ENCODE measurements at places on chromosomes 6 and 20.
A peak's percentile ranks its signal among the peaks of the same experiment; 100 is the strongest.

- no peak for DNase-seq
Measured at GRCh38 chr6:126110512-126111270, 124.4 kb downstream of the TRMT11 start.

DNA sequence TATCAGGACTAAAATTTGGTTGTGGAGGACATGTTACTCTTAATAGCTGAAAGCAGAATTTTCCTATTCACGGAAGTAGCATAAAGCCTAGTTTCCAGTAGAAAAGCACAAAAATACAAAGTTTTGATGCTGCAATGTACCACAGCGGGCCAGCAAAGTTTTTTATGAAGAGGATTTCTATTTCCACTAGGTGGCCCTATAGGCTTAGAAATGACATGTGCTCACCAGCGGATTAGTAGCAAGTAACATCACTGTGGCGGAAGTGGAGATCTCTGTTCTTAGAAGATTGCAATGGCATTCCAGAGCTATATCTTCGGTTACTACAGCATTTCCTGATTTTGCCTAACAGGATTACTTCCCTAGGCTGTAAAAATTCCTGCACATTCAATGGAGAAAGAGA, 1219.0 kb upstream of the EYS start:
- peak; percentile 0 for DNase-seq

- DNase-seq = no peak
Measured at GRCh38 chr6:118764766-118765165, 113.4 kb upstream of the CEP85L start.

DNA sequence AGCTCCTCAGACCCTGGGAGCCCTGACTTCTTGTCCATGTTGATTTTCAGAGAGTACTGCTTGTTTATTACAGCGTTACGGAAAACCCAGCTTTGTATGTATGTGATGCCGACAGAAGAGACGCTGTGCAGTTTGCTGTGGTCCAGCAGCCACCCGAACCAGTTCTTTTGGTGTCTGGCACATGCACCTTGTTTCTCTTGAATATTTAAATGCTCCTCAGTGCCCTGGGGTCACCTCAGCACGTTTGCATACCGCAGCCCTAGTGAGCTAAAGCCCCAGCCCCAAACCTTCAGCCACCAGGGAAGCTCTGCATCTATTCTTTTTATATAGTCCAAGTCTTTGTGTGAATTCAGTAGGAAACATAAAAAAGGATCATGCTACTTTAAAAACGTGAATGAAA, 39.9 kb downstream of the AFDN start:
- no peak for DNase-seq

GRCh38 chr20:11522366-11522741, 395.3 kb upstream of the BTBD3 start:
- peak; percentile 87 for DNase-seq

- no peak for DNase-seq
Measured at GRCh38 chr6:147434516-147434915, 74.0 kb upstream of the SAMD5 start.

DNA sequence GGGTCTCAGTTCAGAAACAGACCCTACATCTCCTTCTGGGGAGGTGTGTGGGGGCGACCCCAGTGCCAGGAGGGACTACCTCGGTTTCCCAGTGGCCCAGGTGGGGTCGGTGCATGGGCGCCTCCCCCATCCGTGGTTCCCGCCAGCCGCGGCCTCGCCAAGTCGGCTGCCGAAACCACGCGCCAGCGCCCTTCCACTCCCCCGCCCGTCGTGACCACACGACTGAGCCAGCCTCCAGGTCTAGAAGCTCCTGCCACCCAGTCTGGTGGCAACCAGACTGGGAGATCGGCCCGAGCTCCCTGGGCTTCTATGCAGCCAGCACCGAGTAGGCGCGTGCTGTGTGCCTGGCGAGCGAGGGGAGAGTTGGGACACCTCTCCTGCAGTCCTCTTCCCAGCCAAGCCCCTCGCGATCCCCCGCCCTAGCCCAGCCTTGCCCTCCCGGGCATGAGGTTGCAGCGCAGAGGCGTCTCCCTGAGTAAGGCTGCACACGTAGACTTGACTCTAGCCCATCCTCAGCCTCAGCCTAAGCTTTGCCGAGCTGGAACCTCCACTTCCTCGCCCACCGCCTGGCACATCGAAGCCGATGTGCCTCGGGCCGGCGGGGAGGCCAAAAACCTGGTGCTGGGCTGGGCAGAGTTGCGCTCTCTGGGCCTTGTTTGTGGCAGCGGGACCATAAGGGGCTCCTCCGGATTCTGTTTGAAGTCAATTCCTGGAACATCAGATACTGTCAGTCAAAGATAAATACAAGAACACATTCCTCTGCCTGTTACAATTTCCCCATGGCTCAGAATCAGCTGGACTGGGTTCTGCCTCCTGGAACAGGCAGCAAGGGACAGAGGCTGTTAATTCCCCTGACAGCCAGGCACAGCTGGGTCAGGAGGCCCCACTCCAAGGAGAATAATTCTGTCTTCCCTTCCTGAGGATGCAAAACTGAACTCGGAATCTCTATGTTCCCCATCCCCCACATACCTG, 1.5 kb upstream of the CPNE5 start:
- DNase-seq = no peak

- DNase-seq = no peak
Measured at GRCh38 chr6:44309092-44309491, 4.1 kb downstream of the AARS2 start.

DNA sequence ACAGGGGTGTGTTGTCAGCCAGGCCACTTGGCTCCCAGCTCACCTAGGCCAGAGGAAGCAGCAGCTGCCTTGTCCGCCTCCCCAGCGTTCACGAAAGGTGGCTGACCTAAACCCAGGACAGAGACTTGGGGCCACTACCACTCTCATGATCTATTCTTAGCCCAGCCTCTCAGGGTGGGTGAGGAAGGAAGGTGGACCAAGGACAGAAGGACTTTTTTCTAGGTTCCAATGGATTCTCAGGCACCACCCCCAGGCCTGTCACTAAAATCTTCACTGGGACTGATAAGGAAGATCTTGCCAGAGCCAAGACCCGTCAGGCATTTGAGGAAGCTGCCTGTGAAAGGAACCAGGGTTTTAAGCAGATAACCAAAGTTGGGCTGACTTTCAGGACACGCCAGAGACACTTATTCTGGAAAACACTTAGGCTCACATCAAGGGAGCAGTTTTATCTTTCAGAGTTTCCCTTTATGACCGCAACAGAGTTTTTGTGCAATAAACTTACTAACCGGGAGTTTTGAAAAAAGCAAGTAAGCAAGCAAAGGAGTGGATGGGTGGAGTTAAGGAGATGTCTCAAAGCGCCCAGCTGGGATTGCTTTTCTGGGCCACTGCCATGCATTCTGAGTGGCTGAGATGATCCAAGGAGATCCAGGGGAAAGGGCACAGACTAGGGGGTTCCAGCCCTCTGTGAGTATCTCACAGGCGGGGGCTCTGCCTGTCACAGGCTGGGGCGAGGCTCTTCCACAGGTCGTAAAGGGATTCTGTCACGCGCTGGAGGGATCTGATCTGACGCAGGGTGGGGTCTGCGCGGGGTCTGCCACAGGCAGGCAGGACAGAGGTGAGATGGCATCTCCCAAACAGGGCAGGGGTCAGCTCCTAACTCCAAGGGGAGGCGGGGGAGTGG, 989 bp downstream of the FITM2 start:
- DNase-seq = no peak

- no peak for DNase-seq
Measured at GRCh38 chr6:45430590-45431202, 53.0 kb upstream of the SUPT3H start.

DNA sequence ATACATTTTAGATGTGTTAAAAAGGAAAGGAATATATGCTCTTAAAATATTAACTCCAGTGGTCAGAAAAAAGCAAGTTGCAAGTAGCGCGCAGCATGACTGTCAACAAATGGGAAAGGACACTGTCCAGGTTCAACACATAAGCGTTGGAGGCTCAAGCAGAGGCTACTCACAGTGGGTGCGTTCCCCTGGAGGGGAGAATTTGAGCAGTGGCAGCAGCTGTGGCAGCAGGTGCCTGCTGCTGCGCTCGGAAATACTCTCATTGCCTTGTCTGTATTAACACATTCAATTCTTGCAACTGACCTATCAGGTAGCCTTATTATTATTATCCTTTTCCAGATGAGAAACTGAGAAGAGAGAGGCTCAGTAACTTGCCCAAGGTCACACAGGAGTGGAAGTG, 21.9 kb upstream of the CCN6 start:
- no peak for DNase-seq

DNA sequence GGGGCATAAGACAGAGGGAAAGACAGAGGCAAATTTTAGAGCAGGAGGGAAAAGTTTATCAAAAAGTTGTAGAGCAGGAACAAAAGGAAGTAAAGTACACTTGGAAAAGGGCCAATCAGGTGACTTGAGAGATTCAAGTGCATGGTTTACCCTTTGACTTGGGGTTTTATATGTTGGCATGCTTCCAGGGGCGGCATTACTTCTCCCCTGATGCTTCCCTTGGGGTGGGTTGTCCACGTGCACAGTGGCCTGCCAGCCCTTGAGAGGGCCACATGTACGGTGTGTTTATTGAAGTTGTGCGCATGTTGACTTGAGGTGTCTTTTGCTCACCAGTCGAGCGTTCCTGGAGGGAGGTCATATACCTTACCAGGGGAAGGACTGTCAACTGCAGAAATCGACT, 259.5 kb upstream of the JARID2 start:
- no peak for DNase-seq

DNA sequence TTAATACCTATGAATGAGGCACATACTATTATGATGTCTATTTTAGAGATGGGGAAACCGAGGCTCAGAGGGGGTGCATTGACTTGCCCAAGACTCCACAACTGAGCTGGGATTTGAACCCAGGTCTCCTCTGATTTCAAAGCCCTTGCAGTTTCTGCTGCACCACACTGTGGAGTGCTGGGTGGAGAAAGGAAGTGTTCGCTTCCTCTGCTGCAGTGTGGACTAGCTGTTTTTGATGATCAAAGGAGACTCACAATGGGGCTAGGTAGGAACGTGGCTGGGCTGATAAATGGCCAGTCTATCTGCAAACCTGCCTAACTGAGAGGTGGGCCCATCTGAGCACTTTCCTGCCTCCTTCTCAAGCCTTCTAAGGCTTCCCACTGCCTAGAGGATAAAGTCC, 87.2 kb downstream of the CD40 start:
- DNase-seq = no peak

DNA sequence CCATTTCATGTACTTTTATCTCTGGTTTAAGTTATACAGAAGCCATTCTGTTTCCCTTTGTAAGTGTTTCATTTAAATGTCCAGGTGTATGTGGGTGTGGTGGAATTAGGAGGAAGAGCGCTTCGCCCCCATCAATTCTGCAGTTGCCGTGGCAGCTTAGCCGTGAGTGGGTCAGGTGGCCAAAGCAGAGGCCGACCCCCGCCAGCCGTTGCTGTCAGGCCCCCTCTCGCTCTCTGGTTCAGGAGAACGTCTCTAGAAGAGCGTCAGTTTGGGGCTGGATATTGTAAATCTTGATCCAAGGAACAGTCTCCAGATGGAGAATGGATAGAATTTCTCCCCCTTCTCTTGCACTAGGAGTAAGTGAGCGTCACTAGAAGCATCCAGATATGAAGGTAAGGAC, 367.4 kb downstream of the FOXA2 start:
- DNase-seq = no peak

DNA sequence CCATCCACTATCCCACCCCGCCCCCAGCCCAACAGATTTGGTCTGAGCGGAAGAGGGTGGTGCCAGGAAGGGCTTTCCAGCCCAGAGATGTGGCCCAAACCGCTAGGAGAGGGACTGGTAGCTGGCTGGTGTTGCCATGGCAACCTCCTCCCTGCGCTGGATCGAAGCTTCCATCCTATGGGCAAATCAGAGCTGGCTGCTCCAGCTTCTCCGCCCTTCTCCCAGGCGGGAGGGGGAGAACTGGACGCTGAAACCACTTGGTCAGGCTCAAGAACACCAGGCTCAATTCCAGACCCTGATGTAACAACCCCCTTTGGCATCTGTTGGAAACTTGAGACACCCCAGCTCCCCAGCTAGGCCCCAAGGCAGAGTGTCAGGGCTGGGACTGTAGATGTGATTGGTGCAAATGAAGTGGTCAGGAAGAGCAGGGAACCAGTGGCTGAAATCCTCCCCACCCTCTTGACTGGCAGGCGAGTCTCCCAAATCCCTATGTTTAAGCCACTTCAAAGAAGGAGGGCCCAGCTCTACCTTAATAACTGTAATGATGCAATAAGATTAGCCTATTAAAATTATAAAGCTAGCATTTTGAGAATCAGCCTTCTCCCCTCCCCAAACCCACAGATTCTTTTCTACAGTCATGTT, 4.2 kb downstream of the RIMS4 start:
- peak; percentile 53 for DNase-seq

DNA sequence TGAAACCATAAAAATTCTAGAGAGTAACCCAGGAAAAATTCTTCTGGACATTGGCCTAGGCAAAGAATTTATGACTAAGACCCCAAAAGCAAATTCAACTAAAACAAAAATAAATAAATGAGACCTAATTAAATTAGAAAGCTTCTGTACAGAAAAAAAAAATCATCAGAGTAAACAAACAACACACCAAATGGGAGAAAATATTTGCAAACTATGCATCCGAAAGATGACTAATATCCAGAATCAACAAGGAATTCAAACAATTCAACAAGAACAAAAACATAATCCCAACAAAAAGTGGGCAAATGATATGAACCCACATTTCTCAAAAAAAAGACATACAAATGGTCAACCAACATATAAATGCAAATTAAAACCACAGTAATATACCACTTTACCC, 242.6 kb upstream of the CDYL start:
- no peak for DNase-seq

- DNase-seq = no peak
Measured at GRCh38 chr6:21137700-21138335, 455.7 kb upstream of the SOX4 start.

- peak; percentile 45 for DNase-seq
Measured at GRCh38 chr20:63552481-63553249, 1.3 kb upstream of the FNDC11 start.

GRCh38 chr20:58466729-58467571, 48.2 kb downstream of the APCDD1L start:
- DNase-seq = no peak

DNA sequence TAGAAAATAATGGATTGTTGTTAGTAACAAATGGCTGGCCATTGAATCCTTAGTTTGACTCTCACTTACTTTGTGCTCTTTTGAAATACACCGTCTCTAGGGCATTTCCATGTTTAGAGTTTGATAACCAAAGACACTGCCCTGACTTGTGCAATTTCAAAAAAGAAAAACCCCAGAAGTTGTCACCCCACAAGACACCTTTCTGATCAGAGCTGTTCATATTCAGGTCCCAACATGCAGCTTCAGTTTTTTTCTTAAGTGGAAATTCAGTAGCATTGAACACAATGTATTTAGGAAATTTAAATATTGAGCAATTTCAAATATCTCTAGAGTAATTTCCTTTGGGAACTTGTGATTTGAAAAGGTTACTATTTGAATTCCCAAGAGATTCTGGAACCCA, 19.4 kb downstream of the CRYBG1 start:
- DNase-seq = no peak

DNA sequence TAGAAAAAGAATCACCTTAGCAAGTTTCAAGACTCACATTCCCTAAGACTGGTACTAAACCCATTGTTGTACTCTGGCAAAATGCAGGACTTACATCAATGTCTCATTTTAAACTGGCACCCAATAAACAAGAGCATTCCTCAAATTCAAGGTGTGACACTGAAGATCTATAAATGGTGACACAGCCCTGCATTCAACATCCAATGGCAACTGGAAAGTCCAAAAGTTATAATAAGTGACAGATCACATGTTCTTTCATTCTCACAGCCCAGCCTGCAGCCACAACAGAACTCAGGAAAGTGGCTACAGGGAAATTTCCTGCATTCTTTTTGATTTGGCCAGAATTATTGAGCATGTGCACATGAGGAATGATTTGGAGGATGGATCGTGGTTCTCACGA, 57.5 kb downstream of the MBOAT1 start:
- no peak for DNase-seq

Measured in SW480 (cell line).